SK-MEL-5 (cell line): ENCODE measurements at places on chromosomes 7 and 10.

- DNase-seq = no peak
Observed at GRCh38 chr7:112372101-112372500, 78.2 kb upstream of the IFRD1 start.

DNA sequence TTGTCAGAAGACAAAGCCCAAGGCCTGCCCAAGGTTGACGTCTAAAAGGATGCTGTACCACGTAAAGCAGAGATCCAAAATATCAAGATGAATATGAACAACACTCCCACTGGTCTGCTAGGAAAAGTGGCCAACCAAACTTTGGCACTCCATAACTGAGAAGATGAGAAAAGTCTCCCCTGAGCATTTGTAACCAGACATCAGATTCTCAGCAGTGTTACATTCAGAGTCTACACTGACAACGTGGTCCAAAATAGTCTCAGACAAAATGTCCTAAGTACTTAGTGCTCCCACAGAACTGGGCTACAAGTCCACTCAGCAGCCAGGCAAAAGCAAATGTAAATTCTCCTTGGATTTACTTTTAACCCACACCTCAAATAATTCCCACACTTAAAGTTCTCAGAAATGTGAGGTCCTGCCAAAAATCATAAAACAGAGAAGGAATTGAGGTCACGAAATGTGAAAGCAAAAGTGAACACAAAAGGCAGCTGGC is 185.1 kb upstream of the NOBOX start:
- DNase-seq = no peak

GRCh38 chr7:131265227-131265626 is 62.4 kb upstream of the MKLN1 start:
- DNase-seq = no peak

GRCh38 chr10:68594405-68594804 is 34.3 kb downstream of the TET1 start:
- DNase-seq = peak; percentile 20

DNA sequence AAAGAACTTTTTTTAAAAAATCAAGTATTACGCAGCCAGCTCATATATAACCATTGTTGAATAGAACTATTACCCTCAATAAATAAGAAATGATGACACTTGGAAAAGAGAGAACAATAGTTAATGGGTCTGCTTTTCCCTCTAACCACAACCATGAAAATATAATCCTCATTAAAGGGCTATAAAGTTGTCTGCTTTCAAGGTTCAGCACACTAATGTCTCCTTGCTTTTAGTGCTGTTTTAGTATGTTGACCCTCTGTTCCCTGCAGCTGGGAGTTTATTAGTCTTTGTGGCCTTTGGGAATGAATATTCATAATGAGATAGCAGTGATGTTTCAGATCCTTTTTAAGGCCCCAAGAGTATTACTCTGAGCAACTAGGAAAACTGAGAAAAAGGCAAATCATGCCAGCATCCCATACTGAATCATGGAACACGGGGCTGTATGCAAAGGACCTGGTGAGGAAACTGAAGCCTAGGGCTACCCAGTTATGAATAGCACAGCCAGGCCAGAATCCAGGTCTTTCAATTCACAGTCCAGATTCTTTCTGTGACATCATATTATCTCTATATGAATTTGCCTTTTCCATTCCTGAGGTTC is 332.0 kb upstream of the LRGUK start:
- no peak for DNase-seq

DNA sequence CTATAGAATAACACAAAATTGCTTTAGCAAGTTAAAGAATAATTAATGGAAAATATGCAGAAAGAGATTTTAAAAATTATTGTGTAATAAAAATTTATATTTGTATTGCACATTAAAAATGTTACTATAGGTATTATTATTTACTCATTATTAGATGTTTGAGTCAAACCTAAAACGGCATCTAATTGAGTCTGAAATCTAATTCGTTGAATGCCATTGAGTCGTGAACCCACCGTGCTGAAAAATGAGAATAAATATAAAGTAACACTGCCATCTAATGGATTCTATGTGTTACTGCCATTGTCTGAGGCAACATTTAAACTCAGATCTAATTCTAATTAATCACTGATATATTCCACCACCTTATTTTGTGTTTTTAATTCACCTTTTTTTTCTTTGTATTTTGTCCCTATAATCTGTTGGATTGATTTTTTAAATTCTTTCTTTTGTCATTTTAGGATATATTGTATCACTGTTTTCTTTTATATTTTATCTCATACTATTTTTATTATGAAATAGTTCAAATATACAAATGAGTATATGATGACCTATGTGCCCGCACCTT is 62.2 kb downstream of the SAMD9 start:
- peak; percentile 75 for DNase-seq

- no peak for DNase-seq
Observed at GRCh38 chr10:35423505-35424306, 87.4 kb downstream of the CCNY start.

- DNase-seq = no peak
Observed at GRCh38 chr7:141920281-141920680, 4.1 kb downstream of the OR9A4 start.

DNA sequence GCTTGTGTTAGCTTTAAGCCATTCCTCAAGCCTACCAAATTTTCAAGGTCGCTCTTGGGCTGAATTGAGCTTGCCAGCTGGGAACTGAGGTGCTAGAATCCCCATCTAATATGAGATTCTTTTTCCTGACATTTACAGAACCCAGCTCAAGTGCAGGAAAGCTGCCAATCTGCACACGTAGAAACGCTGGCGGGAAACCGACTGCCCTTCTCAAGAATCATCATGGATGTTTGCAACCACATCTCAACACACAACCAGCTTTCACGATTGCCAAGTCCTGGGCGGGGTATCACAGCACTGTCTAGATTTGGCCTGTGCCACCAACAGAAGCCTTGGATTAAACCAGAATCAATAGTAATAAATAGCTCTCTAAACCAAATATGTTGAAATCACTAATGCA is 203.7 kb downstream of the DIP2C start:
- no peak for DNase-seq

DNA sequence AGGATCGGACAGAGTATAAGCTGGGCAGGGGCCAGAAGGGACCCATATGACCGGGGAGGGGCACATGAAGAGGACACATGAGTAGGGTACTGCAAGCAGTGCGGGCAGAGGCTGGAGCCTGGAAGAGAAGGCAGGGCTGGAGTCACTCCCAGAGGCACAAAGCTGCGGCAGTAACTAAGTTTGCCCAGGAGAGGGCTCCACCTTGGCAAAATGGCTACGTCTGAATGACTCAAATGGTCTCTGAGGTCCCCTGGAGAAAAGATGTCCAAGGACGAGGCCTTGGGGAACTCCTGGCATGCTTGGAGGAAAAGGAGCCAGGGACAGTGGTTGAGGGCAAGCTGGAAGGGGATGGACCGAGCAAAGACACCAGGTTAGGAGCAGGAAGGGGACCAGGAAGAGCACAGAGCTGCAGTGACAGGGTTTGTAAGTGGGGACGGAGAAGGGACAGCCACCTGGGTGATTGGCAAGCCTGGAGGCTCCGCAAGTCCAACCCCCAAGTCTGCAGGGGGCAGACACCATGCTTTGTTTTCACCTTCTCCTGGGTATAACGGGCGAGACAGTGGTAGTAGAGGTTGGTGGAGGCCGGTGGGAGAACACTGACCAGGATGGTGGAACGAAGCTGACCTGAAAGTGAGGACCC is 43.1 kb upstream of the LBX1 start:
- DNase-seq = peak; percentile 76

DNA sequence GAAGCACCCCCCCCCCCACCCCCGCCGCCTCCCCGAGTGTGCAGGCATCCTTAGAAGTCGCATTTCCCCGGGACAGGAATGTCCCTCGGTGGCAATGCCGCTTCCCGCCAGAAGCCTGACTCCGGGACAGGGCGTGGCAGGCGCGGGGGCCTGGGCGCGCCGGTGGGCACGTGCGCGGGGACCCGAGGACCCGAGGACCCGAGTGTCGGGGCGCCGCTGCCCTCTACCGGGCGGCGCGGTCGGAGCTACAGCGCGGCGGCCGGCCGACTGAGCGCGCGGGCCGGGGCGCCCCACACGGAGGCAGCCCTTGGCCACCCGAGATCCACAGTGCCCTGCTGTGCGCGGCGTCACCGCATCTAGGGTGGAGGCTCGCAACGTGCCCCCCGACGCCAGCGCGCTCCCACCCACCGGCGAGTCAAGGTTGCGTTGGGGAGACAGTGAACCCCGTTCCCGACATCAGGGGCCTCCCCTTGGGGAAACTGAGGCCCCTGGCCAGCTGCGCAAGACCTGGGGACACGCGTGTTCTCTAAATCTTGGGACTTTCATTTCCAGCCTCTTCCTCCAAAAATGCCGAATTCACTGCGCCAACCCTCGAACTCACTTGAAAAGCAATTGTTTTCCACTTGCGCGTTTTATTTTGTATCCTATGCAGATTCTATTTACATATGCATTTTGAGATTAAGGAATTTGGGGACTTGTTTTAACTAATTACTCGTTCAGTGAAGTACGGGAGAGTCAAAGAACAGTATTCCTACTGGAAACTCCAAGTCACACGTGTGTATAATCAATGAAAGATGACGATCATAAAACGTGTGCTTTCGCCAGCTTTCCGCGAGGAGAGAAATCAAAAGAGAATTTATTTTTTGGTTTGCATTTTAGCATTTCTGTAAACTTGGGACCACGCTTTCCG is 3.1 kb upstream of the CUX1 start:
- peak; percentile 58 for DNase-seq

- DNase-seq = no peak
Observed at GRCh38 chr7:55374213-55374612, 9.1 kb downstream of the LANCL2 start.

DNA sequence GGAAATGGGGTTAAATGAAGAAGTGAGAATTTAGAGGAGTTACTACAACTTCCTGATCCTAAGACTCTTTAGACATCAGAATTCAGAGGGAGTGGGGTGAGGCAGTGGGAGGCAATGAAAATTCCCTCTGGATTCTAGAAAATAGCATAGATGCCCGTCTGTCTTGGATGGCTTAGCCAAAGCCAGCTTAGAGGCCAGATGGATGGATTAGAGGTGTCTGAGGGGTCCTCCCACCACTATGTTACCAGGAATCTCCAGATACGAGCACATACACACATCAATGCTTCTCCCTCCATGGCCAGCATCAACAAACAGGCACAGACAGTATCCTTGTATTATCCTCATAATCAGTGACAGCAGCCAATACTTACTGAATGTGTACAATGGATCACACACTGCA is 418.1 kb downstream of the PLXNA4 start:
- no peak for DNase-seq

GRCh38 chr7:131933751-131934289 is 377.4 kb upstream of the PODXL start:
- no peak for DNase-seq

DNA sequence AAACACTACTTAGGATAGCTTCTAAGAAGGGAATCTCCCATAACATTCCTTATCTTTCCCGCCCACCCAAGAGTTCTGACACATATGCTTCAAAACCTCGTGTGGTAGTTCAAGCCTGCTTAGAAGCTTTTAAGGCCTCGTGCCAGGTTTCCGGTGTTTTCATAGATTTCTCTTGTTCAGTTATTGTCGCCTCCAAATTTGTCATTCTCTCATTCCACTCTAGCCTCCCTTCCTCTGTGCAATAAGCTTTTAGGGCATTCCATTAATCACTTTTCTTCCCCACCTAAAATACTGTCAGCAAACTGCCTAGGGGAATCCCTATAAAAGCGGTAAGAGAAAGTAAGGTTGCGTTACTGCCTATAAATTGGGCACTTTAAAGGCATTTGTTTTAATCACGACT is 718 bp upstream of the BPGM start:
- peak; percentile 25 for DNase-seq

DNA sequence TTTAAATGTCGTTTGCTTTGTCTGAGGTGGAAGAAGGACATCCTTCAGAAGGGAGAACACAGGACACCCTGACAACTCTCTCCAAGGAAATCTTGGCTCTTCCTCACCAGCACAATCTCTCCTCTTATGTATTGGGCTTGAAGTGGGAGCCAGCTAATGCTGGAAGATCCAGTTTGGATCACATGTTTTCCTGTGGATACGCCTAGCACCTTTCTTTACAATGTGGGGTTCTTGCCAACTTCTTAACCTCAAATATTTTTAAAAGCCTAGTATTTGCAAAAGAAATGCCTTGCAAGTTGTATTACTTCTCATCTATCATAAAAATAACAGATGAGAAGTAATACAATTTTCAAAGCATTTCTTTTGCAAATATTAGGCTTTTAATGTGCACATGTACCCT is 76.4 kb downstream of the FRMD4A start:
- DNase-seq = no peak

GRCh38 chr10:72058989-72059842 is 29.1 kb downstream of the SPOCK2 start:
- DNase-seq = no peak
